Activated CD4-positive, alpha-beta T cell treated with anti-CD3 and anti-CD28 coated beads, Interleukin-2, amount 10 ng/mL, durations not matched to agents 7 days and 5 days (primary cell): ENCODE measurements at places on chromosomes 16 and 17. TPM values are rescaled to one million over a fixed set of nuclear protein-coding genes. Genes with fewer than 3 reads are reported as not detected.

DNA sequence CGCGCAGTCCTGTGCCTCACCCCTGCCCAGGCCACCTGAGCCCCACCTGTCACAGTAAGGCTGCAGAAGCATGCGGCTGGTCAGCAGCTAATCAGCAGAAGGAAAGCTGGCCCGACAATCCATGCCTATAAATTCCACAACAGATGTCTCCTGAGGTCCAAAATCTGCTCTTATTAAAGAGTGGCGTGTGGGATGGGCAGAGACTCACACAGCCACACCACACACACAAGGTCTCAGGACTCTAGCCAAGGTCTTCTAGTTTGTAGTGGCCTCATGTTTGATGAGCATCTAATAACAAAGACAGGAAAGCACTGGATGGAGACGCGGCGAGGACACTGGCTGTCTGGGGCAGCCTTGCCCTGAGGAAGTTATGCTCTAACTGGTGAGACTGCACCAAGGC lies 55.9 kb downstream of the ANKRD11 start:
- no peak for DNase-seq
- no peak overlapping the region for H3K4me3 ChIP-seq
- peak overlapping the region; percentile 7 for H3K27ac ChIP-seq

DNA sequence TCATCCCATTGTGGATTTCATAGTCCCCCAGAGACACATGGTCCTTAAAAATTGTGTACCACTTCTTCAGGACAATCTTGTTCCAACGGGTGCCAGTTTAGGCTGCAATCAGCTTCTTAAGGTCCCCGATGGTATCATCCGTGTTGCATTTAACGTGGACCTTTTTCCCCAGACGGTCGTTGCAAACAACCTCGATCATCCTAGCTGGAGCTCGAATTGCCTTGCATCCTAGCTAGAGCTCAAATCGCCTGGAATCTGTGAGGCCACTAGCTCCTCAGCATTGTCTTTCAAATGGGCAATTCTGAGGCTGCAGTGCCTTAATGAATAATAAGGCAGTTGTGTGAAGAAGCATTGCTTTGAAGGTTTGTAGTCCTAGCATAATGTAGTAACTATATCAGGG lies 37.7 kb upstream of the RHBDL3 start:
- peaks cover 8% of the 10 kb centered on the region for H3K36me3 ChIP-seq
- H3K4me3 ChIP-seq = no peak overlapping the region
- peaks cover 9% of the 10 kb centered on the region for H3K4me1 ChIP-seq
- H3K27ac ChIP-seq = no peak overlapping the region

DNA sequence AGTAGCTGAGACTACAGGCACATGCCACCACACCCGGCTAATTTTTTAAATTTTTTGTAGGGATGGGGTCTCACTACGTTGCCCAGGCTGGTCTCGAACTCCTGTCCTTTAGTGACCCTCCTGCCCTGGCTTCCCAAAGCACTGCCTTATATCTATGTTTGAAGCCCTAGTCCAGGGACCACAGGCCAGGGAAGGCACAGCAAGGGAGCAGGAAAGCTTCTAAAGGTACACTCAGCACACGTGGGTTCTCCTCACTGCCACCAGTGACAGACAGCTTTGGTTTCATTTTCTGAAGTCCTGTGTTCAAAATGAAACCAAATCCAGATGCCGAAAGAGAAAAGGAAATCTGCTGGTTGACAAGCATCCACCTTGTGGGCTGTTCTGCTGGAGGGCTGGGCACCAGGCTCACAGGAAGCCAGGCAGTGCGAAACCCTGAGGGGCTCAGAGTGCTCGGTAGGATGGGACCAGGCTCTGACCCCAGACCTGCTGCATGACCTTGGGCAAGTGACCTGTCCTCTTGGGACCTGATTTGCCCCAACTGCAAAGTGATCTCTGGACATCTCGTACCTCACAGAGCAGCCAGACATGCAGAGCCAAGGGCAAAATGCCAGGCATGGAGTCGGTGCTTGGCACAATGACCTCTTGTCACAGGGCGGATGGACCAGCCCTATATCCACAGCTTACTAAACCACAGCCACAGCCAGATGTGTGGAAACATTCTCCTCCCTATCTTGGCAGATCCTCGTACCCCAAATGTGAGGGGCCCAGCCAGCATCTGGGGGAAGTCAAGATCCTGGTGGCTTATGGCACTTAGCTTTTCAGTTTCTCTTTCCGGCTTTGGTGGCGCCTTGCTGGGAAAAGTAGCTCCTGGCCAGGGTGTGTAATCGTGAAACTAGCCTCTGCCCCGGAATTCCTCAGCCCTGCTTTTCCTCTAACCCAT lies 2.8 kb upstream of the SOCS1 start:
- no peaks in the 10 kb centered on the region for H3K27me3 ChIP-seq
- H3K4me1 ChIP-seq = peaks cover 54% of the 10 kb centered on the region
- H3K36me3 ChIP-seq = peaks cover 13% of the 10 kb centered on the region
- peak overlapping the region; percentile 87 for H3K27ac ChIP-seq
- peak overlapping the region; percentile 59 for H3K4me3 ChIP-seq
- peak; percentile 78 for DNase-seq

- H3K27me3 ChIP-seq = peaks cover 5% of the 10 kb centered on the region
Measured at GRCh38 chr17:77723909-77724875, 234.3 kb upstream of the TNRC6C start.

GRCh38 chr16:86789621-86790051 lies 211.3 kb downstream of the FOXL1 start:
- no peak overlapping the region for H3K4me3 ChIP-seq
- peaks cover 3% of the 10 kb centered on the region for H3K27me3 ChIP-seq
- H3K4me1 ChIP-seq = no peaks in the 10 kb centered on the region
- no peaks in the 10 kb centered on the region for H3K36me3 ChIP-seq
- no peak for DNase-seq

DNA sequence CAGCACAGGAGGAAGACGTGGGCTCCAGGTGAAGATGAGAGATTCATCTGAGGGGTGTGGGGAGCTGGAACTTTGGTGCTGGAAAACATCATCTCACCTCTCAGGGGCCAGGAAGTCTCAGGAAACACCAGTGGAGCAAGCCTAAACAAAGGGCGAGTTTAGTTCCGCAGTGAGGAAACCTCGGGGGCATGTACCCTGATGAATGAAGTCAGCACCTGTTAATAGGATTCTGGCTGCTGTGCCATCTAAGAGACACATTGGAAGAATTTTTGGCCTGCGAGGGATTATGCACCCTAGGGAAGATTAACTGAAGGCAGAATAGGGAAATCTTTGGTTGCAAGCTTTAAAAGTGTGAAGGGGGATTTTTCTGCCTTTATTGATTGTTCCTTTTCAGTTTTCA lies 94.7 kb upstream of the CACNG5 start:
- no peak overlapping the region for H3K4me3 ChIP-seq
- no peaks in the 10 kb centered on the region for H3K27me3 ChIP-seq
- no peaks in the 10 kb centered on the region for H3K4me1 ChIP-seq
- H3K36me3 ChIP-seq = peaks cover 38% of the 10 kb centered on the region
- peak overlapping the region; percentile 4 for H3K27ac ChIP-seq
- DNase-seq = no peak

GRCh38 chr16:82583422-82583821 lies 43.3 kb upstream of the CDH13 start:
- no peaks in the 10 kb centered on the region for H3K36me3 ChIP-seq
- H3K4me1 ChIP-seq = no peaks in the 10 kb centered on the region
- H3K27me3 ChIP-seq = no peaks in the 10 kb centered on the region
- DNase-seq = no peak
- H3K27ac ChIP-seq = no peak overlapping the region
- no peak overlapping the region for H3K4me3 ChIP-seq

GRCh38 chr17:3710951-3711383 lies 12.7 kb upstream of the HASPIN start:
- peak; percentile 88 for DNase-seq
- peaks cover 65% of the 10 kb centered on the region for H3K4me1 ChIP-seq
- peak overlapping the region; percentile 95 for H3K27ac ChIP-seq
- H3K27me3 ChIP-seq = no peaks in the 10 kb centered on the region
- peak overlapping the region; percentile 66 for H3K4me3 ChIP-seq

DNA sequence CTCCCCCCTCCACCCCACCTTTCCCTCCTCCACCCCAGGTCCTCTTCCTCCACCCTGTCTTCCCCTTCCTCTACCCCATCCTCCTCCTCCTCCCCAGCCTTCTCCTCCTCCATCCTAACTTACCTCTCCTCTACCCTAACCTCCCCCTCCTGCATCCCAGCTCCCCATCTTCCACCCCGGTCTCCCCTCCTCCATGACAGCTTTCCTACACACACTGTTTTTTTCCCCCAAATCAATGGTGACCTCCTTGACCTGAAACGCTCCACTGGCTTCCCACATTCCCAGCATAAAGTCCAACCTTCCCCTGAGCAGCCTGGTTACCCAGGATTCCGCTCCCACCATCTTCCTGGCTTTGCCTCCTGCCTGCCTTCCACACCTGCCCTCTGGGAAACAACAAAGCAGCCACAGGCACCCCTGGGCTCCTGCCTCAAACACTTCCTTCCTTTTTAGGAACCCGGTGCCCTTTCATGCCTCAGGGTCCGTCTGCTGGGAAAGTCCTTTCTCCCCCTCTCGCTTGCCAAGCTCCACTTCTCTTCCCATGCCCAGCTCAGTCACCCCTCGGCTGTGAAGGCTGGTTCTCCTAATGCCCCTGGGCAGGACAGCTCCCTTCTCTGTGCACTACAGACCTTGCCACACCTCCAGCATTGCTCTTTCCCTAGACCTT lies 2.1 kb downstream of the RGS9 start:
- H3K27me3 ChIP-seq = peaks cover 20% of the 10 kb centered on the region
- H3K4me3 ChIP-seq = no peak overlapping the region
- H3K4me1 ChIP-seq = peaks cover 29% of the 10 kb centered on the region
- DNase-seq = no peak
- peak overlapping the region; percentile 22 for H3K27ac ChIP-seq

GRCh38 chr16:84159007-84159406 lies 13.9 kb downstream of the DNAAF1 start:
- no peaks in the 10 kb centered on the region for H3K36me3 ChIP-seq
- no peak overlapping the region for H3K27ac ChIP-seq
- H3K27me3 ChIP-seq = peaks cover 36% of the 10 kb centered on the region

- H3K4me1 ChIP-seq = peaks cover 24% of the 10 kb centered on the region
- no peak overlapping the region for H3K4me3 ChIP-seq
- DNase-seq = no peak
- H3K36me3 ChIP-seq = peaks cover 3% of the 10 kb centered on the region
Measured at GRCh38 chr16:70701036-70701435, 15.2 kb upstream of the MTSS2 start.

GRCh38 chr16:3748307-3748706 lies 31.0 kb upstream of the TRAP1 start:
- H3K27ac ChIP-seq = no peak overlapping the region
- H3K36me3 ChIP-seq = peaks cover 54% of the 10 kb centered on the region
- DNase-seq = no peak
- H3K4me1 ChIP-seq = peaks cover 8% of the 10 kb centered on the region
- H3K27me3 ChIP-seq = no peaks in the 10 kb centered on the region

DNA sequence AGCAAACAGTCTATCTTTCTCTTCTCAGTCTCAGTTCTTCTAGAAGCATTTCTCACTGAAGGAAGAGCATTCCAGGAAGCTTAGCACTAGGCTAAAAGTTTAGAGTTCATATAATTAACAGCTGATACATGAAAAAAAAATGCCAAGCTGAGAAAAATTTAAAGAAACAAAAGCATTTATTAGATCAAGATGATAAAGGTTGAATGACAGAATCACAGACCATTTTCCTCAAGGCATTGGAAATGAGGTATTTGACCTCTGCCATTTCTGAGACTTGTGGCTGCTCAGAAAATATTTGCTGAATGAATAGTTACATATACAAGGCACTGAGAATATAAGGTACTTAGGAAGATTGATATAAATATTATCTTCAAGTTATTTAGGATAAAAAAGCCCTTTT lies 901.6 kb upstream of the GOT2 start:
- no peak for DNase-seq
- H3K4me3 ChIP-seq = no peak overlapping the region
- H3K27me3 ChIP-seq = no peaks in the 10 kb centered on the region
- H3K27ac ChIP-seq = no peak overlapping the region
- no peaks in the 10 kb centered on the region for H3K4me1 ChIP-seq

DNA sequence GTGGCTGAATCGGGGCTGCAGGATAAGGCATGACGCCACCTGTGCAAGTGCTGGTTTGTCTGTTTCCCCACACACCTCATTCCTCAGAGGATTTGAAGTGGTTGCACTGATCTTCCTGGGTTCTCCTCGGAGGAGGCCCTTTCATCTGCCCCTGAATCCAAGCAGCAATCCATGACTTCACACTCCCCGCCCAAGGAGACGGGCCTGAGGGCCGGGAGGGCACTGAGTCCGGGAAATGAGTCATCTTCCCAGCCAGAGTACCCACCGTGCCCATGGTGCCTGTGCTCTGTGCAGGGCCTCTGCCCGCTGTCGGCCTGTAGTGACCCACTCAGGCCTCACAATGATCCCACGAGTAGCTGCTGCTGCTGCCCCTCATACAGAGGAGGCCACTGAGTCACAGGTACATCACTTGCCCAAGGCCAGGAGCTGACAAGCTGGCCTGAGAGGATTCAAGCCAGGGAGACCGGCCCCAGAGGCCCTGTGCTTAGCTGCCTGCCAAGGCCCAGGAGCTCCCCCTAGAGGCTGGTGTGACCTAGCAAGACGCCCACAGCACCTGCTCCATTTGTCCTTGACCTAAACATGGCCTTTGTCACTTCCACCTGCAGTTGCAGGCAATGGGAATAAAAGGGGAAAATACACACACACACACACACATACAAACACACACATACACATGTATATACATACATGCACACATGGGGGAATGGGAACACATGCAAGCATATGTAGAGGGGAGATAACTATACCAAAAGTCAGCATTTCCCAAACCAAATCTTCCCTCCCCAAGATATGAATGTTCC lies 240.0 kb downstream of the C16orf95 start:
- H3K4me3 ChIP-seq = no peak overlapping the region
- no peak overlapping the region for H3K27ac ChIP-seq
- peaks cover 2% of the 10 kb centered on the region for H3K27me3 ChIP-seq
- no peaks in the 10 kb centered on the region for H3K36me3 ChIP-seq
- peak; percentile 48 for DNase-seq
- no peaks in the 10 kb centered on the region for H3K4me1 ChIP-seq

- H3K4me1 ChIP-seq = peaks cover 66% of the 10 kb centered on the region
- H3K27me3 ChIP-seq = no peaks in the 10 kb centered on the region
- H3K27ac ChIP-seq = peak overlapping the region; percentile 100
- H3K4me3 ChIP-seq = peak overlapping the region; percentile 95
Measured at GRCh38 chr17:64503821-64504768, 2.0 kb downstream of the DDX5 start.

SLFN5 gene
- 212 TPM for total RNA-seq

TLCD3B gene
- 7.2 TPM for total RNA-seq

NUP88 gene
- 109 TPM for total RNA-seq

HES7 gene
- 0.20 TPM for total RNA-seq

ITGAL gene
- total RNA-seq = 598 TPM

CA7 gene
- total RNA-seq = not detected

HS3ST6 gene
- total RNA-seq = not detected
